Left ventricle myocardium superior (tissue), 1 donor: ENCODE measurements at places on chromosomes 5 and 9.

- DNase-seq = no peak
These were observed 151.5 kb downstream of the C9orf50 start for GRCh38 chr9:129469188-129469987.

DNA sequence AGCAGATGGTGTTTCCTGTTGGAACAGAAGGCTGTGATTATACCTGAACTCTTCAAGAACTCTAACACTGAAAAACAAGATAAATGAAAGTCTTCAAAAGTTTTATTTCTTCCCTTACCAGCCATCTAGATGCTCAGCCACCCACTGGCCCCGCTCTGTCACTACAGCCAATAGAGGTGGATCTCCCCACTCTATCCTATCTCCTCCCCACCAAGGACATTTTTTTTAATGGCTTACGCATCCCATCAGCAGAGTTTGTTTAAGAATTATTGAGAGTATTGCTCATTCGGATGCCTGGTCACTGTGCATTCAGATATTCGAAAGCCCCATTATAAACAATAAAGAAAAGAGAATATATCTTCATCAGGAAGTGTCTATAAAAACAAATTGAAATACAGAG, 159.4 kb downstream of the RASEF start:
- no peak for DNase-seq

- no peak for DNase-seq
These were observed 1.9 kb downstream of the LRRC19 start for GRCh38 chr9:27003426-27004077.

- peak; percentile 62 for DNase-seq
These were observed 69.4 kb downstream of the RAPGEF1 start for GRCh38 chr9:131670247-131671132.

GRCh38 chr9:125399165-125399564, 137.5 kb downstream of the GAPVD1 start:
- no peak for DNase-seq

GRCh38 chr5:139605887-139606286, 42.3 kb upstream of the CXXC5 start:
- DNase-seq = no peak

DNA sequence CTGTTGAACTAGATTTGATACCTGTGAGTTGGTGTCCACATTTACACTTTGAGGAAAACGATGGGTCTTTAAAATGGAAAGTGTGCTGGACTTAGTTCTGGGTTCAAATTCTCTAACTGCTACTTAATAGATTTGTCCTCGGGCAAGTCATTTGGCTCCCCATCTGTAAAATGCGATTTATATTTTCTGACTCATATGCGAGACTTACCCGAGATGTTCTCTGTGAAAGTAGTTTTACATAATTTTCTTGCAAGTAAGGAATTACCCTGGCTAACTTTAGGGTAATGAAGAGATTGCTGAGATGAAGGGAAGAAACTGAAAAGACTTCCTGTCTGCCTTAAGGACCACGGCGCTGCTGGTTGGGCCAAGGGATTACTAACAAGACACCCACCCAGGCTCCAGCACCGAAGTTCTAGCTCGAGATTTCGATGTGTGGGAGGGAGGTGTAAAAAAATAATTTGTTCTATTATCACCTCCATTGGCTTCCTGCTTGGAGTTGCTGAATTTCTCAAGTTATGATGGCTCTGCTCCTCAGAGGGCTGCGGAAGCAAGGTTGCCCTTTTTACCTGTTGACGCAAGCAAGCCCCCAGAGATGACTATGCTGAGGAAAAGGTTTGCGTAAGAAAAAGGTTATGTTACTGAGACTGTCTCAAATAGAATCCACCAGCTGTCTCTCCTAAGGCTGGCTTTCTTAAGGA, 24.1 kb downstream of the PCSK1 start:
- no peak for DNase-seq

GRCh38 chr5:5822729-5823257, 400.3 kb downstream of the ICE1 start:
- DNase-seq = no peak

- no peak for DNase-seq
These were observed 33.0 kb downstream of the GADD45G start for GRCh38 chr9:89637787-89638186.

GRCh38 chr5:902129-902916, 9.6 kb downstream of the TRIP13 start:
- DNase-seq = no peak

DNA sequence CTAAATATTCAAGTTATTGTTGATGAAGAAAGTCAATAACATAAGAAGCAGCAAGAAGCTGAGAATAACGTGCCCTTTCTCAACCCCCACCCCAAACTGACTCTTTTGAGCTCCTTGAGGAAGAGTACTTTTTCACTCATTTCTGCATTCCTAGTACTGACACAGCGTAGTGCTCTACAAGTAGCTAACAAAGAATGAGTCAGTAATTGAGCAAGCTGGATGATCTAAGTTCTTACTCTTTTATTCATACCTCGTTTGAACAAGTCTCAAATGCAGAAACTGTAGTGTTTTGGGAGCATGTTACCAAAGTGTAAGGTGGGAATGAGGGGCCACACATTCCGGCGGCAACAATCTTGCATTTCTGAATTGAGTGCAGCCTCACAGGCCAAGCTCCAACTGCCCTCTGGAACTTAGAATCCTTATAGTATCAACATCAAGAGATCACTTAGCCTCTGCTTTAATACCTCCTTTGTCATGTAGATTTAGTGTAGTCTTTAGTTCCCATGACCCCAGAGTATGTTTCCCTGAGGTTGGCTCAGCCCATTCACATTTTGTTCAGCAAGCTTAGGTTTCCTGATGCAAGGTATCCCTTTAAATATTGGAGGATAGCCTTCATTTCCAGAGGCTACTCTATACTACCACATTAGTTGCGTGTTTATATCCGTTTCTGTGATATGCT, 152.0 kb downstream of the PRR16 start:
- no peak for DNase-seq

DNA sequence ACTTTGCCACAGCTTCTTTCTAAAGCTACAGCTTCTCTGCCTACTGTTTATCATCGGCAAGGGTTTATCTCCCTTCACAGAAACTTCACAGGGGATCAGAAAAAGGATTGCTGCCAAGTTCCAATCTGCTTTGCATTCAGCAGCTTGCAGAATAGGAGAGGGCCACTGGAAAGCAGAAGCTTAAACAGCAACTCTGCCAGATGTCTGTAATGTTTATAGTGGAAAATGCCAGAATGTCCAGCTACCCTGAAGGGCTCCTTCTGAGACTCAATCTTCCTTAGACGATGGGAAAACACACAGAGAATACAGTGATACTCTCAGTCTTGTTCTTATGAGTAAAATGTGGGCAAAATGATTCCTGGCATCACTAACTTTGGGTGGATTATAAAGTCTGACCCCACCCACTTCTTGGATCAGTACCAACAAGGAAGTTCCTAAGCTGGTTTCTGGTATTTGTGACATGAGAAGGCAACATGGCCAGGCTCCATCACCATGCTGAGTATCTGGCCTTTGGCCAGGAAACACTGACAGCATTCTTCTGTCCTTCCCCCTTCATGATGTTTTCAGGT, 19.0 kb downstream of the STOM start:
- peak; percentile 65 for DNase-seq

- DNase-seq = no peak
These were observed 266.4 kb upstream of the IRX4 start for GRCh38 chr5:2149195-2149539.

DNA sequence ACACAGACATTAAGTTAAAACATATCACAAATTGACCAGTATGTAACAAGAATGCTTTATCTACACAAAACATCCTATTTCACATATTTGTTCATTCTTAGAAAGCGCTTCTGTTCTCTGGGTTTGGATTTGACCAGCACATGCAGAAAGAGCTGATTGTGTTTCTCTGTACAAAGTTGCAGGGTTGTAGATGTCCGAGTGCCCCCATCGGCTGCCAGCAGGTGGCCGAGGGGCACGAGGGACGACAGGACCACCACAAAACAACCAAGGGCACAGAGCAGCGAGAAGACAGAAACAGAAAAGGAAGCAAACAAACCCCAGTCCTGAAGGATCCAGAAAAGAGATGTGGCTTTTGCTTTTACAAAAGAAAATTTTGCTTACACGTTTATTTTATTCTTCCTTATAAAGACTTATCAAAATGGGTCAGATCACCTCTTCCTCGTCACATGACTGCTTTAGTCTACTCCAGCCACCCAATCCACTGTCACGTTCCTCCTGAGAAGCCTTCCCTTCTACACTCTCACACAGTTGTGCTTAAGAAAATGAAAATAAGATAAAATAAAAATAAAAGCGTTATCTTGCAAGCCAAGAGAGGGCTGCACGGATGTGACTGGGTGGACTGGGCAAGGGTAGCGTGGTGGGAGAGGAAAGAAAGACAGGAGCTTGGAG, 9.5 kb downstream of the OTP start:
- no peak for DNase-seq

GRCh38 chr9:37302277-37302676, 120.2 kb upstream of the GRHPR start:
- DNase-seq = no peak

DNA sequence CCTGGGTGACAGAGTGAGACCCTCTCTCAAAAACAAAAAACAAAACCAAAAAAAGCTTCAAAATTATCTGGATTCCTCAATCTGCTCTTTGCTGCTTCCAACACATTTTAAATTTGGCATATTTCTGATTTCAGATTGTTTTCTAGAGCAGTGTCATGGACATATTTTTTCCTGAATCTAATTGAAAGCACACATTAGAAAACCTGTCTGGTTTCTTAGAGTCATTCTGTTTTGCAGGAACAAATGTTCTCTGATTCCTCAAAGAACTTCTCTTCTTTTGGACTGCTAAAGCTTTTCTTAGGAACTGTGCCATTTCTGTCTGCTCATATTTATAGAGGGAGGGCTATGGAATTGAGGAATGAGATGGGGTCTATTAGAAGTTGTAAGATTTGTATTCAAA, 81.6 kb downstream of the RAI14 start:
- no peak for DNase-seq

GRCh38 chr5:8445139-8445538, 576.2 kb downstream of the MTRR start:
- no peak for DNase-seq

GRCh38 chr5:191949-192690, 825 bp downstream of the LRRC14B start:
- peak; percentile 44 for DNase-seq

- DNase-seq = no peak
These were observed 215.9 kb downstream of the NXNL2 start for GRCh38 chr9:88750832-88751360.

DNA sequence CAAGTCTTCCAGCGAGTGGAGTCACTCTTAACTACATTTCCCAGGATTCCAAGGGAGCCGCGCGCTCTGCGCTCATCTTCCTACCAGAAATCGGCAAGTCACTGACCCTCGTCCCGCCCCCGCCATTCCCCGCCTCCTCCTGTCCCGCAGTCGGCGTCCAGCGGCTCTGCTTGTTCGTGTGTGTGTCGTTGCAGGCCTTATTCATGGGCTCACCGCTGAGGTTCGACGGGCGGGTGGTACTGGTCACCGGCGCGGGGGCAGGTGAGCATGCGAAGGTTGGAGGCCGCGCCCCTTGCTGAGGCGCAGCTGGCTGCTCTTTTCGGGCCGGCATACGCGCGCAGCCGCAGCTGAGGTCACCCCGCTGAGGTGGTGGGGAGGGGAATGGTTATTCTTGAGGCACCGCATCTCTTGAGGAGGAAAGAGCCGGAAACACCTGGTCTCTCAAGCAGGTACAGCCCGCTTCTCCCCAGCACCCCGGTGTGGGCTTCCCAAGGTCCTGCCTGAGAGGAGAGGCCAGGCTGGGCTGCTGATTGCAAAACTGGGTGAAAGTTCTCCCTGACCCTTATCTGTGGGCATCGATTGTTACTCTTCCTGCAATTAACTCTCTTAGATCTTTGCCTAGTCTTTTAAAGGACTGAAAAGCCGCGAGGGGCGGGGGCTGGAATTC, at the start of gene HSD17B4:
TSS of gene HSD17B4 (plus strand) at position 125 of the 667 bp plus-strand sequence. CDS start at position 204, 79 bp downstream.
- DNase-seq = peak; percentile 94

GRCh38 chr5:126448720-126449119, 25.5 kb downstream of the GRAMD2B start:
- no peak for DNase-seq

DNA sequence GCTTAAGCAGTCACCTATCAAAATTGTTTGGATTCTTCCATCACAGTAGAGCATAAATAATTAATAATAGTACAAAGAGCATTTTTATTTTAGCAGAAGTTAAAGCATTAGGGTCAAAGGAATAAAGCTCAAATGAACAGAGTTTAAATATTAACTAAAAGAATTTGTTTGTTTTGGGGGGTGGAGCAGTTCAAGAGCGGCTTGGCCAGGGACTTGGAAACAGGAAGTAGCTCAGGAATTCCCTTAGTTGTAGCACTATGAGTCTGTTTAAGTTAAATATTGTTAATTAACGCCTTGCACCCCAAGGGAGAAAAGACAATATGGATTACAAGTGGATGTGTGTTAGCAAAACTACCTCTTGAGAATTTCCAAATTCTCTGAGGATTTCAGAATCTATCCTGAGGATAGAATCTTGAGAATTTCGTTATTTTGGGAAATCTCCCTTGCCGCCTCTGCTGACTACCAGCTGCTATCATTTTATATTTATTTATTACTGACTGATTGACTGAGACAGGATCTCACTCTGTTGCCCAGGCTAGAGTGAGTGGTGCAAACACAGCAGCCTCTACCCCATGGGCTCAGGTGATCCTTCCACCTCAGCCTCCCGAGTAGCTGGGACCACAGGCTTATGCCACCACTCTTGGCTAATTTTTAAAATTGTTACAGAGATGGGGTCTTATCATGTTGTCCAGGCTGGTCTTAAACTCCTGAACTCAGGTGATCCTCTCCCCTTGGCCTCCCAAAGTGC, 96.7 kb upstream of the CHD1 start:
- DNase-seq = no peak

DNA sequence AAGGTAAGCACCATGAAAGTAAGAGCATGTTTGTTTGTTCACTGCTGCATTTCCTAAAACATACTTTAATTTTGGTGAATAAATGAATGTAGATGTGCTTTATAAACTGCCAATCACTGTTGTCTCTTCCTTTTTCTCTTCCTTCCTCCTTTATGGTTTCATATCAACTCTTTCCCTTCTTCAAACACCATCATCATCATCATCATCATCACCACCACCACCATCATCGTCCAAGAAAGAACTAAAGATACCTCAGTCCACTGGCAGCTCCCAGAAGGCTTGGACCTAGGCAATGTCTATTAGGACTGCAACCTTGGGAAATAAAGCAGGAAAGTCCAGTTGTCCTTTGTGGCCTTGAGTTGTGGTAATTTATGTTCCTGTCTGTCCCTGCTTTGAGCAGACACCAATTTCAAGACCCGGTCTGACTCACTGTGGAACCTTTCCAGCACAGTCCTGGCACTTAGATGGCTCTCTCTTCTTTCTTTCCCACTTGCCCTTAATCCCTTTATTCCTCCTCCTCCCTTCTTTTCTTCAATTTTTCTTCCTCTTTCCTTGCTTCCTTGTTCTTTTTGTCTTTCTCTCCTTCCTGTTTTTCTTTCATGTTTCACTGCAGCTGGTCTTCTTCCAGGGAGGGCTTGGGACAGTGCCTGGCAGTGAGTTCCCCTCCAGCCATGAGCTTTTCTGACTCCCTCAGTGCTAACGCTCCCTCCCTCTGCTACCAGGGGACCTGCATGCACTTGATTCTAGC, 99.3 kb downstream of the ANGPTL2 start:
- no peak for DNase-seq

- no peak for DNase-seq
These were observed 90.4 kb upstream of the CHD1 start for GRCh38 chr5:99019254-99019653.

GRCh38 chr5:154271936-154272514, 81.5 kb downstream of the GALNT10 start:
- DNase-seq = no peak
